ENCODE measurements at places on chromosomes 2 and 18.

- no peak for DNase-seq
Measured at GRCh38 chr18:29028560-29028959, 851.6 kb upstream of the CDH2 start.

DNA sequence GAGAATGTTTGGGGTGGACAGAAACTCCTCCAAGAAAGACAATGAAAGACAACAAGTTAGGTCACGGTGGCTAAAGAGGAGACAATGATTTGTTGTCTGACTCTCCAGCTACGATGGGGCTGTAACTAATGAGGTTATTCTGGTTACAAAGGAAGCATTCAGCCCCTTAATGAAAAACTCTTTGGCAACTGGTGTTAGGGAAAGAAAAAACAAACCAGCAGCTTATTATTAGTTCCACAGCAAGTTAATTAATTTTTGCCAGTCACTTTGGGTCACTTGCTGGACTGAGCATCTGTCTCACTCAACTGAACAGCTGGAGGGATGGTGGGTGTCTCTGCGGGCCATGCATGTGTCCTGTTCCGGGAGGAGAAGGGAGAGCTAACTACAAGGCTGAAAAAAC lies 263.7 kb downstream of the ALK start:
- DNase-seq = no peak

- no peak for DNase-seq
Measured at GRCh38 chr2:217246108-217246507, 386.2 kb upstream of the TNP1 start.

GRCh38 chr2:7530001-7530400 lies 612.8 kb downstream of the RNF144A start:
- no peak for DNase-seq

- no peak for DNase-seq
Measured at GRCh38 chr2:222833410-222833809, 27.4 kb upstream of the ACSL3 start.

DNA sequence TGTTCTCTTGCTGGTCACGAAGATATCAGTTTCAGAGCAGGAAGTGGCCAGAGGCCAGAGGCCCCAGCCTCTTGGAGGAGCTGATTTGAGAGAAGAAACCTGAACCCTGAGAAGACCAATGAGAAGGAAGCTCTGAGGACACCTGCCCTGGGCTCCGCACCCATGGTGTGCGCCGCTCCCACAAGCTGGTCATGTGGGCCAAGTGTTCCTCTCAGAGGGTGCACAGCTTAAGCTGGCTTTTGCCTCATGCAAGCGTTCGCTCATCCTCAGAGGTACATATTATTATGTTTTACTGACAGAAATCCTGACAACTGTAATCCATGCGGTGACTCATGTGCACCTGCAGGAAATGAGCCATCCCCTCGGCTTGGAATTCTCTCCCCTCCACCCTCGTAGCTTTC lies 316.1 kb upstream of the MYT1L start:
- DNase-seq = no peak

DNA sequence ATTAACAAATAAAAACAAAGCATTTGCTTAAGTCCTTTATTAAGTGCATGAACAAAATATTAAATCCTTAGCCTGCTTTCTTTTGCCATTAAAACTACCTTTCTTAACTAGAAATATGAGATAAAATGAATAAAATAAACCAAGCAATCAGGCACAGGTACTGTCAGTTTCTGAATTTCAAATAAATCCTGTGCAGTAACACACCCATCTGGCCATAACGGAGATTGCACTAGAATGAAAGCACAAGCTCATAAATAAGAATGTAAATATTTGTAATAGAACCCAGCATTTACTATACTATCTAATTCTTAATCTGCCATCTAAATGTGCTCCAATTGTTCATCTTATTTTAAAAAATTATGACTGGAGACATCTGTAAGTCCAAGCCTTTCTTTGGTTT lies 31.9 kb downstream of the PRKRA start:
- no peak for DNase-seq

- DNase-seq = no peak
Measured at GRCh38 chr2:188332619-188333018, 40.9 kb downstream of the GULP1 start.

GRCh38 chr2:63049970-63050333 lies 678 bp upstream of the OTX1 start:
- no peak for DNase-seq

DNA sequence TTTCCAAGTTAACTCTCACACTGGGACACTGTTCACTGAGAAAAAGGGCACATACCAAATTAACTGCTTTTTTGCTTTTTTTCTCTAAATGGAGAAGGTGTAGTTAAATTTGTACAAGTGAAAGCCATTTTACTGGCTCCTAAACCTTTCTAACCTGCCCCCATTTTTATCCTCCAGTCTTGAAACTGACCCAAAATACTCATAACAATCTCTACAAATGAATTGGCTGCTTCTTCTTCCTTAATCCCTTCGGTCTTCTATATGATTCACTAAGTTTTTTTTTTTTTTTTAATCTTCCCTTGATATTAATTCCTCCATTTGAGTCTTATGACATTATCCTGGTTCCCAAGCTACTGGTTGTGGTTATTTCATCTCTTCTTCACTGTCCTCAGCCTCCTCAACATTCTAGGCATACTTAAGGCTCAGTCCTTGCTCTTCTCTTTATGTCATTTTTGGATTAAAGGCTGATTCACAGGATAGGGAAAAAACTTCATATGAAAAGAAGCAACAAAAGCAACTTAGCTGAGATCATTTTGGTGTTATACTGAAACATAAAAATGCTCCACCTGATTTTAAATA lies 19.8 kb downstream of the ORC2 start:
- DNase-seq = no peak

DNA sequence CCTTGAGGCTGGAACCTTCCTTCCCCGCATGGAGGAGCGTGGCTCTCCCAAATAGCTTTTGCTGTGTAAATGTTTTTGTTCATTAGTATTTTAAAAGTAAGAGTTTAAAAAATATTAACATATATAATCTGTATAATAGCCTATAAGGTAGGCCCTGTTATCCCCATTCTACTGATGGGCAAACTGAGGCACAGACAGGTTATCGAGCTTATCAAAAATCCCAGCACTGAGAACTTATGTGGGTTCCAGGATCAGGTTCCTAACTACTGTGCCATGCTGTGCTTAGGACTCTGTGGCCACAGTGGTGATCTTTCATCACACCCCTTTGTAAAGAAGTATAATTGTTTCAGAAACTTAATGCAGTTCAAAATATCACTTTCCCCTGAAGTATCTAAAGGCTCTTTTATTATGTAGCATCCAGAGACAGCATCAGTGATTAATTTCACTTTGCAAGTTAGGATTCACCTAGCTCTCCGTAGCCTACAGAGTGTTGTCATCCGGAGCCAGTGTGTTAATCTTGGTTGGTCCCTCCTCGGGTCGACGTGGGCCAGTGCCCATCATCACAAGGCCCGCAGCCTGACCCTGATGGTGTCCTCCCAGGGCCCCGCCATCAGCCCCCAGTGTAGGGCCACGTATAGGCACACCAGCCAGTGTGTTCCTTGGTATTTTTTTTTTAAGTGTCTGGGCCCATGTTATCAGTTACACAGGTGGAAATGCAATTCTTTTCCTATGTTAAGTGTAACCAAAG lies 28.7 kb downstream of the CABLES1 start:
- DNase-seq = no peak

DNA sequence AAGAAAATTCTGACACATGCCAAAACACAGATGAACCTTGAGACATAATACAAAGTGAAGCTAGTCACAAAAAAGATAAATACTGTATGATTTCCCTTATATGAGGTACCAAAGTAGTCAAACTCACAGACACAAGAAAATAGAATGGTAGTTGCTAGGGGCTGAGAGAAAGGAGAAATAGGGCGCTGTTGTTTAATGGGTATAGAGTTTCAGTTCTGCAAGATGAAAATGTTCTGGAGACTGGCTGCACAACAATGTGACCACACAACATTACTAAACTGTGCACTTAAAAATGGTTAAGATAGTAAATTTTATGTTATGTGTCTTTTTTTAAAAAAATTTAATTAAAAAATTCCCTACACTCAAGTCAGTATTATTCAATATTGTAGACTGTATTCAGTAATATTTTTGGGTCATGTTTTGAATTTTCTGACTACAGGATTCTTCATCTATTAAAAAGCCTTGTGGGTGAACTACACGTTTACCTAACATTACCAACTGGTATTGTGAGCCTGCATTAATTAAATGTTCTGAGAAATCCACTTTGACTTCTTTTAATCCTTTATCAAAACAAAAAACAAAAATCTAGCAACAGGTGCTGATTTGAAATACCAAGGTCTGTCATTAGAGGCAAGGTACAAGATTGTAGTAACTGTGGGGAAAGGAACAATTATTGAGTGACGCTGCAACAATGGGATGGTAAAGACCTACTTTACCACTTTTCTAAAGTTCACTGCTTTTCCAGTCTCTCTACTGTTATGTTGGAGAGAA lies 140.8 kb upstream of the ZFP36L2 start:
- no peak for DNase-seq
